OCI-LY7 (cell line): ENCODE measurements at places on chromosomes 4 and X. TPM values are rescaled to one million over a fixed set of nuclear protein-coding genes. Genes with fewer than 3 reads are reported as not detected.

CHST7 gene
- 2.0 and 2.8 TPM in 2 replicates for total RNA-seq

TIGD4 gene
- total RNA-seq = 1.0 and 1.2 TPM in 2 replicates

CXCL10 gene
- not detected in 2 replicates for total RNA-seq

MAGEB2 gene
- total RNA-seq = not detected in 2 replicates

COL4A5 gene
- not detected in 2 replicates for total RNA-seq

CETN2 gene
- total RNA-seq = 13.9 and 15.6 TPM in 2 replicates

CABS1 gene
- total RNA-seq = not detected in 2 replicates

GRPR gene
- total RNA-seq = 0.31 TPM in 1 of 2 replicates, not detected in the other

CNGA1 gene
- not detected in 2 replicates for total RNA-seq

ZNF630 gene
- total RNA-seq = 1.3 and 1.9 TPM in 2 replicates

AGTR2 gene
- not detected in 2 replicates for total RNA-seq

ARHGEF38 gene
- not detected in 2 replicates for total RNA-seq

FGB gene
- total RNA-seq = not detected in 2 replicates

ODAPH gene
- 0.40 TPM in 1 of 2 replicates, not detected in the other for total RNA-seq

CLDN34 gene
- total RNA-seq = not detected in 2 replicates

PCDH10 gene
- total RNA-seq = not detected in 2 replicates

CCSER1 gene
- not detected in 2 replicates for total RNA-seq

KLKB1 gene
- total RNA-seq = 0.24 TPM in 1 of 2 replicates, not detected in the other

ARHGAP36 gene
- total RNA-seq = not detected in 2 replicates

ABCG2 gene
- total RNA-seq = not detected in 2 replicates

TEX13D gene
- not detected in 2 replicates for total RNA-seq

MGST2 gene
- total RNA-seq = 4.7 and 7.6 TPM in 2 replicates

RHOXF2 gene
- not detected in 2 replicates for total RNA-seq

AKAP14 gene
- total RNA-seq = not detected in 2 replicates

KIAA1210 gene
- not detected in 2 replicates for total RNA-seq

NEUROG2 gene
- total RNA-seq = not detected in 2 replicates

DNAAF6 gene
- not detected in 2 replicates for total RNA-seq

SATL1 gene
- 0.17 TPM in 1 of 2 replicates, not detected in the other for total RNA-seq

PARM1 gene
- total RNA-seq = not detected in 2 replicates

F8A2 gene
- total RNA-seq = not detected in 2 replicates

BRS3 gene
- not detected in 2 replicates for total RNA-seq

CT45A2 gene
- total RNA-seq = not detected in 2 replicates

GRID2 gene
- not detected in 2 replicates for total RNA-seq

PNMA6A gene
- total RNA-seq = 2.2 and 2.4 TPM in 2 replicates

PDE6B gene
- not detected in 2 replicates for total RNA-seq

CXCL5 gene
- not detected in 2 replicates for total RNA-seq
